ENCODE measurements at places on chromosomes 13 and 19.

GRCh38 chr19:48206397-48207093 is 36.1 kb downstream of the ZSWIM9 start:
- no peak for DNase-seq

GRCh38 chr13:39111145-39111544 is 72.9 kb downstream of the NHLRC3 start:
- DNase-seq: no peak

- no peak for DNase-seq
Observed at GRCh38 chr13:37383046-37383445, 215.5 kb downstream of the POSTN start.

GRCh38 chr19:51948975-51949374 is 21.7 kb downstream of the ZNF613 start:
- DNase-seq: peak; percentile 90

DNA sequence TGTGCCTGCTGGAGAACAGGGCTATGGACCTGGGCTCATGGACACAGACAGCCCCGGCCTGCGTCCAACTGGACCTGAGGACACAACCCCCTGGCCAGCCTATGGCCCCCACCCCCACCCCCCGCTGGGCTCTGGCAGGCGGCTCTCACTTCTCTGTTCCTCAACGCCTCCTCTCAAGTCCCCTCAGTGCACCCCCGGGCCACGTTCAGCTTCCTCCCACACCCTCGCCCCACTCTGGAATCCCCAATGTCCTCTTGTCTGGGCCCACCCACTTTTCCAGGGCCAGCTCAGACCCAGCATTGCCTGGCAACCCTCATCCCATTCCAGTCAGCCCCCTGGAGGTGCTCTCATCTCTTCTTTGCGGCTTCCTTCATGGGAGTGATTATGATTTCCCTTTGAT is 130.2 kb upstream of the SPACA7 start:
- no peak for DNase-seq

DNA sequence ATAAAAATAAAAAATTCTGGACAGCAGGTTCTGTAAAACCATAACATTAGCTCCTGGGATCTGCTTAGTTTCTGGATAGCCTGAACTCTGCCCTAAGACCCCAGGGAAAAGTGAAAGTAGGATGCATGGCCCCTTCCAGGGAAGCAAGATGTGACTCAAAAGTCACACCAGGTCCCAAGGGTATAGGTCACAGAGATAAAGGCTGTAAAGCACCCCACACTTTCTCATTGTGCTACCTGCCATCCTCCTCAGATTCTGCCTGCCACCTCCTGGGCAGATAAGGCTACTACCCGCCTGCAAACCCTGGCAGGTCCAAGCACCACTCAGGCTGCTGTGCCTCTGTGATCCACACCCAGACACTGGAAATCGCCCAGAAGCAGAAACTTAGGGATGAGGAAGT is 20.6 kb downstream of the FFAR2 start:
- DNase-seq: peak; percentile 25

- no peak for DNase-seq
Observed at GRCh38 chr19:29413435-29413834, 112.4 kb upstream of the VSTM2B start.

GRCh38 chr13:73684750-73685149 is 449.5 kb downstream of the KLF12 start:
- DNase-seq: no peak

- no peak for DNase-seq
Observed at GRCh38 chr13:104608331-104608730, 1542.1 kb upstream of the SLC10A2 start.

DNA sequence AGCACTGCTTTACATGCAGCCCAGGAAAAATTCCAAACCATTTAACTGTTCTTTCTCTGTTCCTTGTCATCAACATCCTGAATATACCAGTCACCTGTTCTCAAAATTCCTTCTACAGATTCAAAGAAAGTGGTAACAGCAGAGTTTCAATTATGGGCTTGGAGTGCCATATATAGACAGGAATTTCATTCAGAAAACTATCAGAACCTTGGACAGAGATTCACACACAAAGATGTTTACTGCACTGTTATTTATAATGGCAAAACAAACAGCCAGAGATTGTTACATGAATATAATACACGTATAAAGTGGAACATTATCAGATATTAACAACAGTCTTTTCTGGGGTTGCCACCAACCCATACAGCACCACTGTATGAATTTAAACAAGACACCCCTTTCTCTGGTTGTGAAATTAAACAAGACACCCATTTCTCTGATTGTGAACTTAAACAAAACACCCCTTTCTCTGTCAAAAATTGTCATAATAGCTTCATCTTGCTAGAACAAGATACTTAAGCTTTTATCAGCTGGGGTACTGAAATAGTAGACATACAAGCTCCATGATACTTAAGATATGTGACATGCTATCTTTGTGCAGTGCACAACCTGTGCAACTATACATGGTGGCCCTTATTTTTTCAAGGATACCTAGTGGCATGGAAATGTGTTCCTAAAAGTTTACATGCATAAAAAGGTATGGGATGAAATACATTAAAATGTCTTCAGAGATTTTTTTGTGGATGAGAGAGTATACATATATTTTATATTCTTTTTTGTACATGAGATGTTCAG is 12.6 kb downstream of the CACNA1A start:
- DNase-seq: no peak

Measured in head of caudate nucleus (tissue), 42 donors.